ENCODE measurements at places on chromosomes 13 and 19. TPM values are rescaled to one million over a fixed set of nuclear protein-coding genes. Genes with fewer than 3 reads are reported as not detected.

- no peak for DNase-seq
Observed at GRCh38 chr13:102845289-102845629, 573 bp upstream of the ERCC5 start.

FLT3LG gene
- polyA plus RNA-seq = 2.7 TPM

APLP1 gene
- polyA plus RNA-seq = 17.7 TPM

DNA sequence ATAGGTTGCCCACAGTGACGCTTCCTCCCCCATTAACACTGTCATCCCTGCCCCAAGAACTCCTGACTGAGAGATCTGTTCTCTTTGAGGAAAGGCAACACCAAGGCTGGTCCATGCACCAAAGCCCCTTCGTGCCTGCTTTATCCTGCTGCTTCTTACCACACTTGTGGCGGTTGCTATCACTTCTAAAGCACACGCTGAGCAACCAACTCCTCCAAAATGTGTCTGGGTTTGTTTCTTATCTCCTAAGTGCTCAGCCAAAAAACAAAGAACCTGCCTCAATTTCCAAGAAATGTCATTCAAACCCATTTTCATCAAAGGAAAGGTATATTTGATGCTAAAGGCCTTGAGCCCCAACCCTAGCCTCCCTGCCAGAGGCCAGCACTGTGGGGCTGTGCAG lies 14.6 kb downstream of the ATP7B start:
- no peak for DNase-seq

KLK15 gene
- not detected for polyA plus RNA-seq

AXL gene
- 32.1 TPM for polyA plus RNA-seq

DNA sequence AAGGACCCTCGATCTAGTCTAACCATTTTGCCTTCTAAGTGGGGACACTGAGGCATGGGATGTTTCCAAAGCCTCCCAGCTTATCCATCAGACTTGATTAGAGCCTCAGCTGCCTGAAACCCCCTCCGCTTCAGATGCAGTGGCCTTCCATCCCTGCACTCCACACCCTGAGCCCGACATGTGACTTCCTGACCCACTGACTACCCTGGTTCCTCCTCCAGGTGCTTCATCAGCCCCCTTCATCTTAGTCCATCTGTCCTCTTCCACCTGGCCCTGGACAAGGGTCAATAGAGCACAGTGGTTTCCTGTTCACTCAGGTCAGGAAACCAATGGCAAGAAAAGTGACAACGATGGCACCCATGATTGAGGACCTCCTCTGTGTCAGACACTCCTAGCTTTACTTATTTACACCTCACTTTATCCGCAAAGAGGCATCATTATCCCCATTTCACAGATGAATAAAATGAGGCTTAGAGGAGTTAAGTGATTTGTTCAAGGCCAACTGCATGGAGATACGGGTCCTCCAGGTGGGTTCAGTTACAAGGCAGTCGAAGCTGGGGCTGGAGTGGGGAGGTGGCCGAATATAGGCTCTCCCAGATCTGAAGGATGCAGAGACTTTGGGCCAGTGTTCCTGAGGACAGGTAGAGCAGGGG lies 81.6 kb upstream of the TM9SF2 start:
- no peak for DNase-seq

- no peak for DNase-seq
Observed at GRCh38 chr13:109246001-109246400, 540.4 kb downstream of the IRS2 start.

Data from right renal cortex interstitium (tissue), 3 donors.